ENCODE measurements at places on chromosomes 3 and 15.

DNA sequence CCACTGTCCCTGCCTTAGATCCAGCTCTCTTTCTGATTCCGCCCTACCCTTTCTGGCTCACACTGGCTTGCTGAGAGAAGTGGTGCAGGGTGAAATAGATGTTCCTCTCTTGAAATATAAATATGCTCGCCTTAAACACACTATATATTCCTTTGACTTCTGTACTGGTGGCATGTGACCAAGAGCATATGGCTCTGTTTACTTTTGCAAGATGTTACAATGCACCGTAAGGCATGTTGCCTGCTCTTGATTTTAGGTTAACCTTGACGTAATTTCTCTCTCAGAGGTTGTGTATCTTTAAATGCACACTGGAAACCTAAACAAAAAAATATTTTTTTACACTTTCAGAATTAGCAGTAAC is 749 bp downstream of the RSRC1 start:
- DNase-seq, result no peak

- DNase-seq, result no peak
Observed at GRCh38 chr3:49427586-49427985, 1.5 kb downstream of the NICN1 start.

- DNase-seq, result peak; percentile 30
Observed at GRCh38 chr3:37308247-37308646, 133.9 kb upstream of the LRRFIP2 start.

DNA sequence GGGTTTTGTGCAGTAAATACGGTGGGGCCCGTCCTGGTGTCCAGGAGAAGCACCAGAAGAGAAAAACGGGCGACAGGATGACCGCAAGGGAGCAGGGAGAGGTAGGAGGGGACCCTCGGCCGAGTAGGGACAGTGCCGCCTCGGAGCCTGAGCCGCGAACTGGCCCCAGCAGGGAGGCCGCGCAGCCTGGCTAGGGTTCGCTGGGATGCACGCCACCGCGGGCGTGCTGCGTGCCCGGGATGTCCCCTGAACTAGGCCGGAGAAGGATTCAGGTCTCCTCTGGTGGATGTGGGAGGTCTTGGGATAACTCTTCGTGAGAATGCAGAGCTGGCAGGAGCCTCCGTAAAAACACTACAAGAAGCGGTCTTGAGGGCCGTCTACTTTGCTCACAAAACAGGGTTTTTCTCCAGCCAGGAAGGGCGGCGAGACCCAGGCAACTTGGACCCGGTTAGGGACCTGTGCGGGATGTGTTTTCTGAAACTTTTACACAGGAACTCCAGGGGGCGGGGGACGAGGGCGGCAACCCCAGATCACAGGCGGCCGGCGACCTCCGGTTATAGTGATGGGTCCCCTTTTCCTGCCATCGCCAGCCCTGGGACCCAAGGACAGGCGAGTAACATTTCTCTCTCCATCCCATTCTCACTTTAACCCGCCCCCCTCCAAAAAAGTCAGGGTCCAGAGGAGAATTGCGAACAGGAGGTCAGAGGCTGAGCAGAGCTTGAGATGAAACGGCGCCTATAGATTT is 35.5 kb downstream of the NR2F2 start:
- no peak for DNase-seq

GRCh38 chr3:197024881-197025735 is 4.5 kb downstream of the MELTF start:
- DNase-seq, result no peak

DNA sequence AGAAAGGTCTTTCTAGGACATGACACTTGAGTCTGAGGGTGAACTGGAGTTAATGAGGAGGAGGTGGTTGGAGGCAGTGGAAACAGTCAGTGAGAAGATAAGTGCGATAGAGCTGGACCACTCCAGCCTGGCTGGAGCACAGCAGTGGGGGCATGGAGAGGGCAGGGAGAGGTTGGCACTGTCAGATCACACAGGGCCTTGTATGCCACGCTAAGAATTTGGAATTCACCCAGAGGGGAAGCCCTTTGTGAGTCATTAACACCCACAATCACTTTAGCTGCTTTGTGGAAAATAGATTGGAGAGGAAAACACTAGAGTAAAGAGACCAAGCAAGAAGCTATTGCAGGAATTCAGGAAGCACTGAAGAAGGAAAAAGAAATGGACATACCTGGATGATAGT is 83.3 kb downstream of the ZNF621 start:
- no peak for DNase-seq

DNA sequence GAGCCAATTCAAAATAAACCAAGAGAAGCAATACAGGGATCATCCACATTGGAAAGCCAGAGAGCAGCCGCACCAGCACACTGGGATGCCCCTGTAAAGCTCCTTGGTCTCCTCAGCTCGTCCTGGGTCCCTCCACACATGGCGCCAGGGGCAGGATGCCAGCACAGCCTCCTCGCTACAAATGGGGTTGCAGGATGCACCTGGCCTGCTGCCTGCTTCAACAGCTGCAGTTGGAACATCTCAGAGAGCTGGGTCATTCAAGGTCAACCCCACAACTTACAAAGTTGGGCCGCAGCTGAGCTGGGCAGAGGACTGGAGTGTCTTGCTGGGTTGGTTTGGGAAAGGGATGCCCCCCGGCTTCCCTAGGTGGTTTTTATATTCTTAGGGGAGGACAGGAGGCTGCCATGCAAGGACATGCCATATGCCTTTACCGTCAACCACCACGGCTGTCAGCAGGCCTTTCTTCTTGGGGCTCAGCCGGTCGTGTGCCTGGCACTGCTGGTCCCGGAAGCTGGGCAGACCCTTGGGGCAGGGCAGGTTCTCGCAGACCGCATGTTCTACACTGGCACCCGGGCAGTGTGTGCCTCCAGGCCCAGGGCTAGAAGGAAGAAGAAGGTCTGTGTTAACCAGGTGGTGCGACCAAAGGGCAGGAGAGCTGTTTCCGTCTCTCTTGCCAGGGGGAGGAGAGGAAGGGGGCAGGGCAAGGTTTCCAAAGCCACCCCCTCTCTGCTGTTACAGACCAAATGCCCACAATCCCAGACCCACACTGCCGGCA is 225.2 kb downstream of the ADAMTS17 start:
- no peak for DNase-seq

GRCh38 chr3:21564531-21564930 is 186.5 kb downstream of the ZNF385D start:
- DNase-seq, result no peak

DNA sequence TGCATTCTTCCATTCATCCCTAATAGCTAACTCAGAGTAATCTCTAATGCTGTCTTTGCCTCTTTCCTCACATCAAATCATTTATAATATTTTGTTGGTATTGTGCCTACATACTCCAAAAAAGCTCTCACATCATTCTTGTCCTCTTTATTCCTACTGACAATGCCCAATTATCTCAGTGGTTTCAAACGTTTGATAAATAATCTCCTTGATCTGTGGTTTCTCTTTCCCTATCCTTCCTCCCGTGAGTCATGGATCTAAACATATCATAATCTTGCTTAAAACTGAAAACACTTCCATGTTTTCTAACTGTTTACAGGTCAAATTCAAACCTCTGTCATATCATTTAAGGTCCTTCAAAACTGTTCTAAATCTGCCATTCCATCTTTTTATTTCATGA is 115.1 kb downstream of the CNTN6 start:
- DNase-seq, result no peak
